ENCODE measurements at places on chromosomes 4 and X.

GRCh38 chr4:118973295-118973694, 84.6 kb downstream of the SYNPO2 start:
- no peak for DNase-seq

GRCh38 chrX:41802958-41803357, 79.0 kb downstream of the GPR82 start:
- no peak for DNase-seq

GRCh38 chr4:72325215-72325614, 243.8 kb downstream of the ADAMTS3 start:
- DNase-seq: no peak

DNA sequence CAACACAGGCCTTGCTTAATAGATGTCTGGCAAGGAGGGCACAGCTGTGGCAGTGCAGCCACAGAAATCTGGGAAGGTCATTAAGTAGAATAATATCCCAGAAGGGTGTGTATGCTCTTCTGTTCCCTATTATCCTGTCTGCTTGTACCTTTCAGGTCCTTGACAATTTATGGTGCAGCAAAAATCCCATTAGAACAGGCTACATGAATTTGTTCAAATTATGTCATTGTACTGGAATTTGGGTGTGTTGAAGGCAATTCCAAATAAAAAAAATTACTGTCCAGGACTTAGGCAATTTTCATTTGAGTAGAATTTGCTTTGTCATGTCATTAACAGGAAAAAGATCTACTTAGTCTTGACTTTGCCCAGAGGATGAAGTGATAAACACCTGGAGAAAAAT, 192.1 kb downstream of the IDS start:
- DNase-seq: no peak

GRCh38 chr4:54678826-54679225, 21.1 kb downstream of the KIT start:
- no peak for DNase-seq

DNA sequence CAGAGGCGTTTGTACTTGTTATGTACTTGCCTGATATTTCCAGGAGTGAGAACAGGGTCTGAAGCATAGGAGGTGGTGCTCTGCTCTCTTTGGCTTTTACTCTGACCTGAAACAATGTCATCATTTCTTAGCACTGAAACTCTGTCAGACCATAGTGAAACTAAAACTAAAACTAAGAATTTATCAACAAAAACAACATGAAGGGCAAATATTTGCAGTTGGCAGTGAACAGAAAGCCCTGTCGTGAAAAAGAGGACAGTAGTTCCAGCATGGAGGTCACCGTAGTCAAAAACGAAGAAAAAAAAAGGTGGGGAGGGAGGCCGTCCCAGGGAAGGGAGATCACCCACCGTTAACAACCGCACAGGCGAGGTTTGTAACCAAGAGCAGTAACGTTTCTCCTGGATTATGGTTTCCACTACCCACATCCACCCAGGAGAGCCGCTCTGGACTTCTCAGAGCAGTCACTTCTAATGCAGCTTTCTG, 97.5 kb downstream of the ANK2 start:
- no peak for DNase-seq

DNA sequence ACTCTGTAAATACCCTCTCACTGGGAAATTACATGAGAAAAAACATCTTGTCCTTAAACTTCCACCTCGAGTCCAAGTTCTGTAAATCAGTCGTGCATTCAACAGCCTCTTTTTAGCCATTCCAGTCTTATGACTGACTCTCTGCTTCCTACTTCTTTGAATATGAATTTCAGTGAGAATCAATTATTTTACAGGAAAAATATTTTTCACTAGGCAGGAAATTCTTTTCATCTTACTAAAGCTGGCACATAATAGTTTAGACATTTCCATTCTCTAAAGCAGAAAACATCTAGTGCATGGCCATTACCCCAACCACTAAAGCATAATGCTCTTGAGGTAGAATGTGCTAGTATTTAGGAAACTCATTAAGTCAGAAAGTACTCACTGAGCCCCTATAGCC, 565.7 kb upstream of the FAT1 start:
- no peak for DNase-seq

DNA sequence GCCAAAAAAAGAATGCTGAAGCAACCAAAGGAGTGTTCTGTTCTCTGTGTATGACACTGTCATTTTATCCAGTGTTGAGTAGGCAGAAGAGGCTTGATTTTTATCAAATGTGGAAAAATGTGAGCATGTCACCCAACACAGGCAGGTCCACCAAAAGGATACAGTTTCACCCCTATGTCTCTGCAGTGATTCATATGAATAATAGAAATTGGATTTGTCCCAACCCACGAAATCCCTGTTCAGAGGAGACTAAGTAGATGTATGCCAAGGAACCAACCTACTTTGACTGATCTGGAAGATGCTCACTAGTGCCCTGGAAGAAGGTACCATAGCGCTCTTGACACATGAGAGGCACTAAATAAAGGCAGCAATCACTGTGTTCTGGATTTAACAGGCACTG, 72.5 kb downstream of the FGF13 start:
- DNase-seq: no peak

DNA sequence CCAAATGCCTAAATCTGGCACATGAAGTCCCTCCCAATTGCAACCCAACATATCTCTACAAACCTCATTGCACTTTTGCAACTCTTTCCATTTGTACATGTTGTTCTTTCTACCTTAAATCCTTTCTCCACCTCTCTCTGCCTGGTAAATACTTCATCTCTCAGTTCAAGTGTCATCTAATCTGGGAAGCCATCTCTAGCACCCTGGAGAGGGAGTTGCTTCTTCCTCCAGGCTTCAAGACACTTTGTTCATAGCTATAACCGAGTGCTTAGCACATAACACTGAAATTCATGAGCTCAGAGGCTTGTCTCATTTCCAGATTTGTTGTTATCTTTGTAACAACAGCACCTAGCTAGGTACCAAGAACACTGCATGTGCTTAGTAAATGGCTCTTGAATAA, 114.8 kb upstream of the NAP1L5 start:
- no peak for DNase-seq

DNA sequence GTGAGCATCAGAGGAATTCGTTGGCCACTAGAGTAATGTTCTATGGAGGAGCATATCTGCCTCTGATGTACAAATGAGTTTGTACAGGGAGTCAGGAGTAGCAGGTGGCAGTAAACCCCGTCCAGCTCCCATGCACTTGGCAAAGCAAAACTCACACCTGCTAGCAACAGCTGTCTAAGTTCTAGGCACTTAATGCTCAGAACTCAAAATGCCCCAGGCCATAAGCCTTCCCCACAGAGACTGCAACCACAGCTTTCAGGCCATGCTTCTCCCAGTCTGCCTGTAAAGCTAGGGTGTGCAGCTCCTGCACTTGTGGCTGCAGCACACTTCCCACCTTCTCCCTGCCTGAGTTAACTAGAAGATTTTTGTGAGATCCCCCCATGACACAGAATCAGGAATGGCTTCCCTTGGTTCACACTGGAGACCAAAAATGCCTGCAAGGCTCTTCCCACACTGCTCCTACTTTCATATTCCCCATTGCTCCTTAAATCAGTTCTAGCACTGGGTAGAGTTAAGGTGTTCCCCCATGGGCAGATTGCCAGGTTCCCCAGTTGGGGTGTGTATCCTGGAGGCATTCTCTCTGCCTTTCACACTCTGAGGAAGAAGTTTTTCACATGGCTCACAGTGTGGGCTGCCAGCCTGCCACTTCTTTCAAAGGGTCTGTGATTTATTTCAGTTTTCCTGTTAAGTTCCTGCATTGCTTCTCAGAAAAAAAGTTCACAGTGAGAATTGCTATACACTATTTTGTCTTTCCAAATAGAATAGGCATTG, 189.9 kb downstream of the STPG2 start:
- no peak for DNase-seq

GRCh38 chrX:16856744-16857143, 13.4 kb downstream of the RBBP7 start:
- DNase-seq: no peak

Measured in vagina (tissue), 2 donors.